ENCODE measurements at places on chromosomes 3 and 15.

DNA sequence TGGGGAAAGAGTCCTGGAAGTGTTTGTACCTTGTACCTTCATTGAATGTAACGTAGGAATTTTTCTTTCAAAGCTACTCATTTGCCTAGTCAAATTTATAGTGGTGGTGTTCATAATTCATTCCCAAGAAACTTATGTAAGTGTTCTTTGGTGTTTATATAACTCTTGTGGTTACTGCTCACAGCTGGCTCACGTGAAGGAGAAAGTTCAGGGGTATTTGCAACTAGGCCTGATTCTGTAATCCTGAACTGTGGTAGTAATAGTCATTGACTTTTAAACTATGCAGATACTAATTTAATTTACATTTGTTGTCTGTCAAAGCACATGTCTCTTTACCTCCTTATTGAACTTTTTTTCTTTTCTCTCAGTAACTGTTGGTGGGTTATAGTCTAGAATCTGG, 50.5 kb upstream of the TEX264 start:
- no peak for DNase-seq

- DNase-seq, result no peak
Observed at GRCh38 chr3:12831301-12831866, 10.0 kb downstream of the RPL32 start.

DNA sequence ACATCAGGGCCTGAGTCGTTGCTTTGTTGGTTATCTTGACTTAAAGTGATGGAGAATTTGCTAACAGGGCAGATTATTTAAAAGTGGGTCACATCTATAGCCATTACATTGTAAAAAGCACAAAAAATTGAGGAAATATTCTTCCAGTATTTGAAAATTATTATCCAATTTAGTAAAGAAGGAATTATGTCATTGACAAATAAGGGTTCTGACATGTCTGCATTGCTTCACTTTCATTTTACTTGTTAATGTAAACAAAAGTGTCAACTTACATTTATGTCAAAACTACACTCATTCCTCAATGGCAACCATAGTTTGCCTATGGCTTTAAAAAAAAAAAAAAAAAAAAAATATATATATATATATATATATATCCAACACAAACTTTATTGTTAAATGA, 3.4 kb upstream of the PARP14 start:
- no peak for DNase-seq

DNA sequence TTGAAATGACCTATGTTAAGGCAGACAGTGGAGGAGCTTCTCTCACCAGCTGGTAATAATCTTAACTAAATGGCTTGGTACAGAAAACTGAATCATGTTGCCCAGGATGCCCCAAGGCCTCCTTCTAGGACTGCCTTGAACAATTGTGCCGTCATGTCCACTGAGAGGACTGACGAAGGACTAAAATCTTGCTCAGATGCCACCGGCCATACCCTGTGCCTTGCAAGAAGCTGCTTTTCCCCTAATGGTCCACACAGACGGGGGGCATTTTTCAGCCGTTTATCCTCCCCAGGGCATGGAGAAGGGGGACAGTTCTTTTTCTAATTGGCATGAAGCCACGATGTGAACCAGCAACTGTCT, 1.8 kb upstream of the CP start:
- no peak for DNase-seq

- DNase-seq, result no peak
Observed at GRCh38 chr3:159882367-159882766, 106.3 kb upstream of the IL12A start.

All from HFF-Myc (cell line).